ENCODE measurements at places on chromosomes 2 and 18. TPM values are rescaled to one million over a fixed set of nuclear protein-coding genes. Genes with fewer than 3 reads are reported as not detected.

Gene REG3G
- total RNA-seq: not detected

Gene SKA1
- total RNA-seq: 27.8 TPM

Gene PLA2R1
- total RNA-seq: not detected

Gene LRRC30
- not detected for total RNA-seq

Gene CIB4
- not detected for total RNA-seq

Gene RBMS1
- 87.9 TPM for total RNA-seq

Gene ALK
- not detected for total RNA-seq

Gene SERPINB3
- not detected for total RNA-seq

Gene WDR33
- total RNA-seq: 82.2 TPM

Gene LMAN2L
- total RNA-seq: 7.2 TPM

DNA sequence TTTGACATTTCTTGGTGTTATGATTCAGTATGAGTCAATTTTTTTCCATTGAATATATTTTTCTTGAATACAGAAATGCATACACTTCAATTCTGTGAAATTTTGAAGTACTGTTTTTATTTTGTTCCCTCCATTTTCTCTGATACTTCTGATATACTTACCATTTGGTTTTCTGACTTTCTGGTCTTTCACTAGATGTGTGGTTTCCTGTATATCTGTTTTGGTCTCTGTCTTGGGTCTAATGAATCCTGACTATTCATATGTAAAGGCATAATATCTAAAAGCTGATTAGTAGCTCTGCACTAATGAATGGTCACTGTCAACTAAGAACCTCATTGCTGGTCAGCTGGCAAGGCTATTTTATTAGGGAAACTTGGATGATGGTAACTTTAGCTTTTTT lies 345.6 kb downstream of the GRB14 start:
- no peak for DNase-seq

DNA sequence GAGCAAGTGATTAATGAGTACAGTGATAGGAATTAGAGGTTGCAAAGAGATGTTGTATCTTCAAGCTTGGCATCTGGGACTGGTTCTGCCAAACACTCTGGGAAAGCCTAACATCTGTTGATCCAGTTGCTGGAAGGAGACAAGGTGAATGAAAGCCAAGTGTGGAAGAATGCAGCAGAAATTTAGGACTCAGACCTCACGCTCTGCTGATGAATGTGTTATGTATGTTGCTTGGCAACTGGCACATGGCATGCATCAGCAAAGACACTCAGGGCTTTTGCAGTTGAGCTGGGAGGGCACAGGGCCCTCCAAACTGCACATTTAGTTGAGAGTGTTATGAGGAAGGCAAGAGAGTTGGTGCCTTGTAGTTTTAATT lies 105.5 kb downstream of the COLEC12 start:
- DNase-seq: no peak

GRCh38 chr2:217445723-217446122 lies 557.1 kb downstream of the TNS1 start:
- no peak for DNase-seq

DNA sequence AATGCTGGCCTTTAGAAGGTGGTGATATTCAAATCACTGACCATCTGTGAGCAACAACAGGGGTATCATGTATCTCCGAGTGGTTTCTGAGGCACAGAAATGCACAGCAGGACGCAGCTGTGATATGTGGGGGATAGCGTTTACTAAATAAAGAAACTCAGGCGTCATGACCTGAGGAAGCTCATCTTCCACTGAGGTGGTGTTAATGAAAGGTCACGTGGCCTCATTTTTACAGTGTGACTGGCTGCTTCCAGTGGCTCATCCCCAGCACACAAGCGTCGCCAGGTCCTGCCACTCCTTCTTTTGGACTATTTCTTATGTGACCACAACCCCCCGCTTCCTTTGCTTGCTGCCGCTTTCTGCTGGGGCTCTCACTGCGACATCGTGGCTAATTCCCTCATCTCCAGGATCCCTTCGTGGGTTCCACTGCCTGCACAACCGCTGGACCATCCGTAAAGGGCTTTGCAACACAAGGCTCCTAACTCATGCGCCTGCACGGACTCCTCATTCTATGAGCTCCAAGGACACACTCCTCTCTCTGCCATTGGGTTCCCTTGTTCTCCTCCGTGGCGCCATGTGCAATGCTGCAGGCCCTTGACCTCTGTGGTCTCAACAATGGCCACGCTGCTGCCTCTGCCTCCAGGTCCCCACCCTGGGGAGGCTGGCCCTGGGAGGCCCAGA lies 109.3 kb downstream of the MBP start:
- no peak for DNase-seq

- DNase-seq: no peak
Measured at GRCh38 chr2:68414876-68415275, 49.8 kb downstream of the PLEK start.

GRCh38 chr18:22171258-22172119 lies 2.1 kb downstream of the GATA6 start:
- peak; percentile 33 for DNase-seq

DNA sequence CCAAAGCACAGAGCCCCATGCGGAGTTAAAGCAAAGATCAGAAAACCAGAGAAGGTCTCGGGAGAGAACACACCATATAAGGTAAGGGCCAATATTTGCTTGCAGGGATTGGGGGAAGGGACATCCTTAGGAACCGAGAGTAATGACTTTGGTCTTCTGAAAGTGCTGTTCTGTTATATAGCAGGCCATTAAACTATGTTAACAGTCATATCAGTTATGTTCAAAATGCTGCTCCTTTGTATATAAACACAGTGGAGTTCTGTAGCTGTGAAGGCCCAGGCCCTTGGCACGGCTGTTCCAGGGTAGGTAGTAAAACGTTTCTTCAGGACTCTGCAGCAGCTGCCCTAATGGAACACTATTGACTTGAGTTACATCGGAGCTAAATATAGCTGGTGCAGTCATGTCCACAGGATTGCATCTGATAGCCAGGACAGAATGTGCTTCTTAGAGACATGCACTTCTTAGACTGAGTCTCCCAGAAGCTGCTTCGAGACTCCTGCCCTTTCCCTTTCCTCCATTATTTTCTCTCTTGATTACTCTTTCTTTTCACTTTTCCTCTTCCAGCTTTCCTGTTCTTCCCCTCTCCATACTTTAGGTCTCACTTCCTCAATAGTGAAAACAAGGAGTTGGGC lies 122.4 kb downstream of the SETBP1 start:
- DNase-seq: no peak

DNA sequence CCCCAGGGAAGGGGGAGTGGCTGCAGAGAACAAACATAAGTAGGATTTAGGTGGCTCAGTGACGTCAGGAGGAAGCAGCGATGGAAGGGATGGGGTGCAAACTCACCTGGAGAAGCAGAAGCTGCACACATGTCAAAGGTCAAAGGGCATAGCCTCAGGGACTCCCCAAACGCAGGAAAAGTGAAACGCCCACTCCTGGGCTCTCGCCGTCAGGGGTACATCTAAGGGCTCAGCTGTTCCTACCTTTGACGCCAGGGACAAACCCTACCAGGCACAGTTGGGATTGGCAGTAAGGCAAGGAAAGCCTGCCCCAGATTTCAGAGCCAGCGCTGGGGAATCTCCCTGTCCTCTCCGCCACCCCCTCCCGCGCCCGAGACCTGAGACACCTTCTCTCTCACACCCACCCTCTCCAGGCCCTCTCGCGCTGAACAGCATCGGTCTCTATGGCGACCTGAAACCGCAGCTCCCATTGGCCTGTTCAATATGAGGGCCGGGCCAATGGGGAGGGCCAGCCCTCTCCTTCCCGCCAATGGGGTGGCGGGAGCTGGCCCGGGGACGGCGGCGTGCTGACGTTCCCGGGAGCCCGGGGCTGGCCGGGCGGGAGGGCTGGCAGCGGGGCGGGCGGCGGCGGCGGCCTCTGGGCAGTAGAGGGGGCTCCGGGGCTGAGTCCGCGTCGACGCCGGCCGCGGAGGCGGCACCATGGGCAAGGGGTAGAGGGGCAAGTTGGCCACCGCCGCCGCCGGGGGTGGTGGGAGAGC lies at the start of the genes CCDC148 and PKP4:
Gene CCDC148 (minus strand): TSS at position 445 of the 758 bp plus-strand sequence. CDS start 314 bp downstream, at position 131.
Gene PKP4 (plus strand): TSS at position 644 of the 758 bp plus-strand sequence. CDS start 76,233 bp downstream, outside the sequence.
- DNase-seq: peak; percentile 87

GRCh38 chr18:40902436-40902835 lies 1052.6 kb upstream of the PIK3C3 start:
- no peak for DNase-seq

DNA sequence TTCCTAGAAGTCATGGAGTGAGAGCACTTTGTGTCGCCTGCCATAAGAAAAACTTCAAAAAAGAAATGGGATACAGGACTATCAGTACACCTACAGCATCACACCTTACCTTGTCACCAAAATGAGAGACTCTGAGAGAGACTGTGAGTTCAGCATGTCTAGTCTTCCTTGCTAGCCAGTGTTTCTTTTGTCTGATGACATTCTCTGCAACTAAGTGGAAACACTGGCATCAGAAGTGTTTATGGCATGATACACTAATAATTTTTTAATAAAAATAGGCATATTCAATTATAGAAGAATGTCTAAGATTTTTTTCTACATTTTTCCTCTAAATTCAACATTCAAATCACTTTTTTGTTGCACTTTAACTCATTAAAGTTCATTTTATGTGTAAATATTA lies 9.0 kb downstream of the RBM43 start:
- DNase-seq: no peak

GRCh38 chr2:238947920-238948710 lies 100.2 kb downstream of the TWIST2 start:
- DNase-seq: no peak

DNA sequence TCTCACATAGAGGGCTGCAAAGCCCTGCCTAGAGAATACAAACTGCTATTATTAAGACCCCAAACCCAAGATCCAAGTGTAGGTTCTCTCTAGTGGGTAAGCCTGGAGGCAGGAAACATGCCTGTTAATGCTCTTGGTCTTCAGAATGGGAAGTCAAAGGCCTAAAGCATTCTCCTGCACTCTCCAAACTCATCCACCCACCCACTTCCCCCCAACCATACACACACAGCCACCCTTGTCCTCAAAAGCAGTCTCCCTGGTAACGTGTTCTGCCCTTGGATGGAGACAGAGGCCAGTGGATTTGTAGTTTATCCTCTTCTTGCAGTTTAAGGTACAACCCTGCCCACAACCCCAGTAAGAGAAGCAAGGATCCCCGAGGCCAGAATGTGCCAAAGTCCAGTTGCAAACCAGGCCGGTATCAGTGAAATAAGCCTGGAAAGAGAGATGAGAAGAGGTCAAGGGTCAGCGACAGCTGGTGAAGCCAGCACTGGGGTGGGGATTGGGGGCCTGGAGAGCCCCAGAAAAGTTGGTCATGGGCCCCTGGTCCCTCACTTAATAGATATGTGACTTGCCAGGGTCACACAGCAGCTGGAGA lies 23.0 kb downstream of the TMEM247 start:
- DNase-seq: no peak

- DNase-seq: no peak
Measured at GRCh38 chr2:226756131-226756530, 43.5 kb downstream of the IRS1 start.

- DNase-seq: no peak
Measured at GRCh38 chr2:135096665-135097446, 44.8 kb downstream of the RAB3GAP1 start.

DNA sequence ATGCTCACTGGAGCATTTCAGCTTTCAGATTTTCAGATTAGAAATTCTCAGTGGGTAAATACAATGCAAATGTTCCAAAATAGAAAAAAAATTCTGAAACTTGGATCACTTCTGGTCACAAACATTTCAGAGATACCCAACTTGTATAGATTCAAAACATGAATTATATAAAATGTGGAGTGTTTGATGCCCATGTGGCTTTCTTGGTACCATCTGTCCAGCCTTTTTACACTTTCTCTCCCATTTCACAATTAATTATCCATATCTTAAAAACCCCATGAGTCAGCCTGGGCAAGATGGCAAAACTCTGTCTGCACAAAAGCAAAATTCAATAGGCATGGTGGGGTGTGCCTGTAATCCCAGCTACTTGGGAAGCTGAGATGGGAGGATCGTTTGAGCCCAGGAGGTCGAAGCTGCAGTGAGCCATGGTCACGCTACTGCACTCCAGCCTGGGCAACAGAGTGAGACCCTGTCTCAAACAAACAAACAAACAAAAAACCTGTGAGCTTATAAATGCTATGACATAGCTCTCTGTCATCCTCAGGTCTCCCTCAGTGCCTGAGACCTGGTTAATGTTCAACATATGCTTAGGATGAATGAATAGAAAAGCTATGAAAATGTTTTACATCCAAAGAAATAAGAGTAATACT lies 146.3 kb upstream of the TTC39C start:
- DNase-seq: no peak

DNA sequence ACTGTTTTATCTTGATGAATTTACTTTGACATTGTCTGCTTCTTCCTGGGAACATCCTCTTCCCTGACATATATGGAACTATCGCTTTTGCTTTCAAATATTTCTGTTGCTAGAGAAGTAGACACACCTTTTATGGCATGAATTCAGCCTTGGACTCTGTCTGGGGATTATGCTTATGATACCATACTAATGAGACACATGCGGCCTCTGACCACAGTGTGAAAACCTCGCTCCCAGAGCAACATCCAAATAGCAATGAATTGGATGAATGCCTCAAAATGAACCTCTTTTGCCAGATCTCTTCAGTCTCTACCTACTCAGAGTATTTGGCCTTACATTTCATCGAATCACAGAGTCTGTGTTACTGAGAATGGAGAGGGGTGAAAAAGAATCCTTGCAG lies 70.9 kb downstream of the PIEZO2 start:
- DNase-seq: no peak

DNA sequence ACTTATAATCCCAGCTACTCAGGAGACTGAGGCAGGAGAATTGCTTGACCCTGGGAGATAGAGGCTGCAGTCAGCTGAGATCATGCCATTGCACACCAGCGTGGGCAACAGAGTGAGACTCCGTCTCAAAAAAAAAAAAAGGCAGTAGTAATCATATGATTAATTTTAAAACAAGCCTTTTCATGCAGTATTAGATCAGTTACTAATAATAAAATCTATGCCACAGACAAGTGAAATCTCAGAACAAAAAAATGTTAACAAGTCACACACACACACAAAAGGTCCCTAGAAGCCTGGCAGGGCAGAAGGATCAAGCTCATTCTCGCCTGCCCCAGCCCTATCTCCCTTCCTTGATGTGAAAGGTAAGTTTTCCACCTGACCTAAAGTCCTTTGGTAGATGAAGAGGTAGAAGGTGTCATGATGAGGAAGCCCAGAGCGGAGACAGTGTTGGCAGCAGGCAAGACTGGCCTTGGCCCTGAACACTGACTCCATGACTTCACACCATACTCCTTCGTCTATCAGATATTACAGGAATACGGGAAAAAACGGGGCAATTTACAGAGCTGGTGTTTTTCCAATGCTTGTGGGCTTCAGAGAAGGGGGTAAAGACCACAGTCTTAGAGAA lies 10.6 kb downstream of the KDSR start:
- no peak for DNase-seq

DNA sequence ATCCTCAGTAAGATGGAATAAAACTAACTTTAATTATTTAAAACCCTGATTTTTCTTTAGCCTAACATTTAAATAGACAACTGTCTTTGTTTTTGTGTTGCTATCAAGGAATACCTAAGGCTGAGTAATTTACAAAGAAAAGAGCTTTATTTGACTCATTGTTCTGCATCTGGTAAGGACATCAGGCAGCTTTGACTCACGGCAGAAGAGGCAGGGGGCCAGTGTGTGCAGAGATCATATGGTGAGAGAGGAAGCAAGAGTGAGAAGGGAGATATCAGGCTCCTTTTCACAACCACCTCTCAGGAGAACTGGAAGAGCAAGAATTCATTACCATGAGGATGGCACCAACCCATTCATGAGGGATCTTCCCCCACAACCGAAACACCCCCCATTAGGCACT lies 64.6 kb upstream of the TFPI start:
- DNase-seq: no peak

Measured in activated naive CD8-positive, alpha-beta T cell treated with anti-CD3 and anti-CD28 coated beads, Interleukin-2, amount 10 ng/mL, durations not matched to agents 7 days and 5 days (primary cell).